ENCODE measurements at places on chromosomes 5 and 9. TPM values are rescaled to one million over a fixed set of nuclear protein-coding genes. Genes with fewer than 3 reads are reported as not detected.
A peak's percentile ranks its signal among the peaks of the same experiment; 100 is the strongest.

Gene MARVELD2
- total RNA-seq: 1.7 TPM

Gene TEX48
- total RNA-seq: not detected

Gene SUSD1
- 2.5 TPM for total RNA-seq

Gene EIF4E1B
- not detected for total RNA-seq

Gene ANXA6
- 359 TPM for total RNA-seq

Gene DMRT2
- total RNA-seq: not detected

DNA sequence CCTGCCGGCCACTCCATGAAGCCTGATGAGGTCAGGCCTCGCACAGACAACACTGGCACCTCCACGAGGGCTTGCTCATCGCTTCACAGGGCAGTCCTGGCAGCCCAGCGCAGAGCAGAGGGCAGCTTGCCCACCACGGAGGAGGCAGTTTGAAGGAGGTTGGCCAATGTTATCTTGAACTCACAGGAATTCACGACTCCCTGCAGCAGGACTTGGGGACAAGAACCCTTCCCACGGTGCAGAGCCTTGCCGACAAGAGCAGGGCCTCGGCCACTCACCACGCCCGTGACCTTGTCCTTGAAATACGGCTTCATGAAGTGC is 5.0 kb downstream of the SNAPC4 start:
- no peak for DNase-seq
- H3K27ac ChIP-seq: no peak overlapping the region
- H3K4me3 ChIP-seq: no peak overlapping the region
- peaks cover 16% of the 10 kb centered on the region for H3K4me1 ChIP-seq
- H3K27me3 ChIP-seq: no peaks in the 10 kb centered on the region

DNA sequence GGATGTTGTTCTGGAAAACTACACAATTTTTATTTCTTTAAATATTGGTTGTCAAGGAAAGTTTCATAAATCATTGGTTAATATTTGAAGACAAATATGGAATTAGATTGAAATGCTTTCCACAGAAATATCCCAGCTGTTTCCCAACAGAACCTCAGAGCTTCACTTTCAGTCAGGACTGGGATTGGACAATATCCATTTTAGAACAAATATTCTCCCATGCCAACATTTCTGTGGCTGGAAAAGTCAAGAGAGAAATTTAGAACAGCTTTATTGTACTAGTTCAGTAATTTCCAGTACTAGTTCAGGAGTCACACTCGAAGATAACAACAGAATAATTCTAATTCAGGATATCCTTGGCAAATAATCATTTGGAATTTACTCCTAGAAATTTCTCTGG is 116.1 kb upstream of the TUT7 start:
- H3K4me3 ChIP-seq: no peak overlapping the region
- H3K27me3 ChIP-seq: peaks cover 10% of the 10 kb centered on the region
- no peaks in the 10 kb centered on the region for H3K4me1 ChIP-seq
- no peak for DNase-seq

GRCh38 chr5:133534566-133534965 is 77.8 kb downstream of the FSTL4 start:
- peaks cover 12% of the 10 kb centered on the region for H3K27me3 ChIP-seq
- no peak overlapping the region for H3K4me3 ChIP-seq
- no peaks in the 10 kb centered on the region for H3K4me1 ChIP-seq
- no peak overlapping the region for H3K27ac ChIP-seq
- DNase-seq: no peak

DNA sequence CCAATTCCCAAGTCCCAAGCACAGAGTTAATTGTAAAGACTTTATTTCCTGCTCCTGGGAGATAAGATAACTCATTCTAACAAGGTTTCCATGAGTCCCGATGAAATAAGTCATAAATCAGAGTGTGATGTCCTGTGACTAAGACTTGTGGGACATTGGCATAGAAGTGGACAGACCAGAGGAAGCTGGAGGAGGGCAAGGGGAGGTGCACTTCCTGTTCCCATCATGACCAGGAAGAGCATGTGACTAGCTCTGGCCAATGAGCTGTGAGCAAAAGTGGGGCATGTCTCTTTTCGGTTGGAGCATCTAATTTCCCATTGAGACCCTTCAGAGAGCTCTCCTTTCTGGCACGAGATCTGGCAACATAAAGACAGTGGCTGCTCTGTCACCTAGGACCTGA is 100.4 kb downstream of the ZNF354C start:
- H3K4me3 ChIP-seq: no peak overlapping the region
- no peak overlapping the region for H3K27ac ChIP-seq
- H3K27me3 ChIP-seq: no peaks in the 10 kb centered on the region
- H3K36me3 ChIP-seq: no peaks in the 10 kb centered on the region
- no peak for DNase-seq
- H3K4me1 ChIP-seq: no peaks in the 10 kb centered on the region

- H3K36me3 ChIP-seq: peaks cover 68% of the 10 kb centered on the region
- no peak overlapping the region for H3K27ac ChIP-seq
- H3K4me3 ChIP-seq: no peak overlapping the region
- no peaks in the 10 kb centered on the region for H3K4me1 ChIP-seq
Observed at GRCh38 chr9:97293207-97293721, 14.2 kb upstream of the CCDC180 start.

DNA sequence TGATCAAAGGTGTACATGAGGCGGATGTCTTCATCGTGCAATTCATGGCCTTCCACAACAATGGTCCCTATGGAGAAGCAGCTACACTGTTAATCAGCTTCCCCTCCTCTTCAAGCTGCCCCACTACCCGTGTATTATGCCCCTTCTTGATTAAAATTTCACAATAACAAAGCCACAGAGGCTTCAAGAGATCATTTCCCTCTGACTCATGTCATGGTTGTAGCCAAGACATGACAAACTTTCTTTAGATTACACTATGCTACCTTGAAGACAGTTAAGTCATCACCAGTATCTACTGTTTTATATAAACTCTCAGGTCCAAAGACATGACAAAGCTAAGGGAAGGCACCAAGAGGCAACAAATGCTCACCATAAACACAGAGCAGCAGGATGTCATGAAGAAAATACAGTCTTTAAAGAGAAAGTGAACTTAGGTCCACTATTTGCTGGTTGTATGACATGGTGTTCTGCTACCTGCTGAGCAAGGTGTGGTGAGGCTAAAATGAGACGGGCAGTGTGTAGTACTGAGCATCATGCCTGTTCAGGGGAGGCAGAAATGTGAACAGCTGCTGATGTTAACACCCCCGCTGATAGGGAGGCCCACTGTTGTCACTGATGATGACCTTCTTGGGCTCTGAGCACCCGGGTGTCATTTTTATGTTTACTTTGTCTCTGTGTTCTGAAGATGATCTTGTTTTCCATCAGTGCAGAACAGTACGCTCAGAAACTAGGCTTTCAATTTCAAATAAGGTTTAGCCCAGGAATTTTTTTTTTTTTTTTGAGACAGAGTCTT is 48.3 kb downstream of the IARS1 start:
- no peak overlapping the region for H3K27ac ChIP-seq
- H3K4me1 ChIP-seq: no peaks in the 10 kb centered on the region
- H3K36me3 ChIP-seq: peaks cover 57% of the 10 kb centered on the region
- no peak for DNase-seq
- H3K27me3 ChIP-seq: no peaks in the 10 kb centered on the region
- H3K4me3 ChIP-seq: no peak overlapping the region

DNA sequence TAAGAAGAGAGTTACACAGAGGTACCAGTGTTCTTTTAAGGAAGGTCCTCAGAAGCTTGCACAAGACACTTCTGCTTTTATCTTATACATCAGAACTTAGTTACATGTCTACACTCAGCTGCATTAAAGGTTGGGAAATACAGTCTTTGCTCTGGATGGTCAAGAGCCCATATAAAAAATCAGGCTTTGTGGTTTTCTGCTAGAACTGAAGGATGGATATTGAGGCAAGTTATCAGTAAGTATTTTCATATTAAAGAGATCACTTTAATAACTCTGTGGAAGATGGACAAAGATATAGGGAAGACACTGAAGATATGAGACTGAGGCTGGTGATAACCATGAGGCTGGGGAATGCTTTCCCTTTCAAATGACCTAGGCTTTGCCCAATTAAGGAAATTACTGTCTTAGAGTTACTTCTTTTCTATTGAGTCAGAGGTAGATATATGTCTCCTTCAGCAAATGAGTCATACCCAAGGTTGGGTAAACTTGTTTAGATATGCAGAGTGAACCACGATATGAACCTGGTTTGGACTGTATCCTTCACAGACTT is 87.0 kb upstream of the TNC start:
- H3K4me1 ChIP-seq: no peaks in the 10 kb centered on the region
- H3K4me3 ChIP-seq: no peak overlapping the region
- DNase-seq: no peak
- no peaks in the 10 kb centered on the region for H3K36me3 ChIP-seq

DNA sequence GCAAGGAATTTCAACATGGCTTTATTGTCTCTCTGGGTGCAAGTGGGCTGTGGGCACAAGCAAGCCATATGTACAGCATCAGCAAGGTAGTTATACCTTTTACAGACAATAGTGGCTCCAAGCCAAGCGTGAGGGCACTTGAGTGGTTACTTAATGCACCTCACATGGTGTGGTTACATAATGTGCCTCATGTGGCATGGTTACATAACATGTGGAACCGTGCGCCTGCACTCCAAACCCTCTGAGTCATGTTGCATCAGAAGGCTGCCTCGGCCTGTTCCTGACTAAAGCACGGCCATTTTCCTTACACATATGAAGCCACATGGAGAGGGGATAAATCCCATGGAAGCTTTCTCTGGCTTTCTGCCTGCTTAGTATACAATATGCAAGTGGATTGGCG is 150.9 kb downstream of the OSTF1 start:
- no peaks in the 10 kb centered on the region for H3K27me3 ChIP-seq
- H3K4me1 ChIP-seq: no peaks in the 10 kb centered on the region

- peaks cover 14% of the 10 kb centered on the region for H3K27me3 ChIP-seq
- DNase-seq: no peak
- H3K27ac ChIP-seq: no peak overlapping the region
- no peaks in the 10 kb centered on the region for H3K36me3 ChIP-seq
Observed at GRCh38 chr5:17289681-17290539, 72.5 kb downstream of the BASP1 start.

DNA sequence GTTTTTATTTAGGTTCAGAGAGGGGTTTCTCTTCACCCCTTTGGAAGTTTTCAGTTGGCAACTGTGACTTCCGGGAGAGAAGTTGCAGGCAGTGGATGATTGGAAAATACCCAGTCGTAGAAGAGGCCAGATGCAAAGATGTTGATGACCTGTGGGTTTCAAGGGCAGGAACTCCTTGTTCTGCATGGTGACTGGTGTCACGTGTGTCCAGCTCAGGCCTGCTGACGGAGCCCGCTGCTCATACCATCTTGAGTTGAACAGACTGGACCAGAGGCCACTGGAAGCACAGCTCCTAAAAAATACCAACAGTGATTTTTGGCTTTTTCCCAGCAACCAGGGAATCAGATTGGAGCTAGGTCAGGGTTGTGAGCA is 243.9 kb upstream of the KLF4 start:
- no peak overlapping the region for H3K27ac ChIP-seq
- no peaks in the 10 kb centered on the region for H3K36me3 ChIP-seq
- peaks cover 4% of the 10 kb centered on the region for H3K4me1 ChIP-seq
- H3K27me3 ChIP-seq: no peaks in the 10 kb centered on the region

DNA sequence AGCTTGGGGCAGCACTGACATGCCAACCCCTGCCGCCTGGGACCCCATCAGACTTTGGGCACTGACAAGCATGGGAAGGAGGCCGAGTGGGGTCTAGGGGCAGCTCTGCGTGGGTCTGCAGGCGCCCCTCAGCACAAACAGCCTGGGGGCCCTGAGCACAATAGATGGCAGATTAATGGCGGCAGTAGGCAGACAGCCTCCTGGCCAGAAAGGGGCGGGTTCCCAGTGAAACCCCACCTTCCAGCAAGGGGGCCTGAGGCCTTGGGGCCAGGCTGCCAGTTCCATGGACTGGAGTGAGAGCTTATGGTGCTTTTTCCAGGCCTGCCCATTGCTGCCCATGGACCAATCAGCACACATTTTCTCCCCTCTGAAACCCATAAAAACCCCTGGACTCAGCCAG is 2031.2 kb downstream of the EFNA5 start:
- H3K27me3 ChIP-seq: no peaks in the 10 kb centered on the region
- H3K36me3 ChIP-seq: no peaks in the 10 kb centered on the region
- H3K27ac ChIP-seq: no peak overlapping the region
- DNase-seq: no peak
- H3K4me3 ChIP-seq: no peak overlapping the region
- H3K4me1 ChIP-seq: no peaks in the 10 kb centered on the region

DNA sequence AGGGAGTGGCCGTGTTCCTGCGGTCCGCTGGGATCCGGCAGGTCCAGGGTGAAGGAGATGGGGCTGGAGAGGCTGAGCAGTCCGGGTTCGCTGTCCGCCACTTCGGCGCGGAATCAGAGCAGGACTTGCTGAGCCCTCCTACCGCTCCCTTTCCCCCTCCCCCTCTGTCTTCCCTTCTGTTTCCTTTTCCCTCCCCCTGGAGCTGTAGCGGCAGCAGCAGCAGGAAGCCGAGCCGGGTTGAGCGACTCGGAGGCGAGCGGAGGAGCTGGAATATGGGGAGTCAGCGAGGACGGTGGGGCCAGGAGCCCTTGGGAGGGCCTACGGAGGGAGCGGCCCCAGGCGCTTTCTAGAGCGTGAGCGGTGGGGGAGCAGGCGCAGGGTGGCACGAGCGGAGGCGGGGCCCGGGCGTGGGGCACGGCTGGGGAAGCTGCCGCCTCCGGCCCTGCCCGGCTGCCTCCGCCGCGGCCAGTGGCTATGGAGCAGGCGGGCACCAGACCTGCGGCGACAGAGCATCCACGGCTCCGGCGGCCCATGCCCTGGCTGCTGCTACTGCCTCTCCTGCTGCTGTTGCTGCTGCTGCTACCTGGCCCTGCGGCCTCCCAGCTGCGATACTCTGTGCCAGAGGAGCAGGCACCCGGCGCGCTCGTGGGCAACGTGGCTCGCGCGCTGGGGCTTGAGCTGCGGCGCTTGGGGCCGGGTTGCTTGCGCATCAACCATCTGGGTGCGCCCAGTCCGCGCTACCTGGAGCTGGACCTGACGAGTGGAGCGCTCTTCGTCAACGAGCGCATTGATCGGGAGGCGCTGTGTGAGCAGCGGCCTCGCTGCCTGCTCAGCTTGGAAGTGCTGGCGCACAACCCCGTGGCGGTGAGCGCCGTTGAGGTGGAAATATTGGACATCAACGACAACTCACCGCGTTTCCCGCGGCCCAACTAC is at the start of gene PCDHAC2:
Gene PCDHAC2, plus strand, starts transcription at position 184 of the 933 bp plus-strand sequence. Its CDS starts 291 bp downstream, at position 475.
- H3K4me1 ChIP-seq: peaks cover 6% of the 10 kb centered on the region
- no peaks in the 10 kb centered on the region for H3K36me3 ChIP-seq
- no peak for DNase-seq
- peak within 1 kb of the TSS; percentile 56 for H3K4me3 ChIP-seq

DNA sequence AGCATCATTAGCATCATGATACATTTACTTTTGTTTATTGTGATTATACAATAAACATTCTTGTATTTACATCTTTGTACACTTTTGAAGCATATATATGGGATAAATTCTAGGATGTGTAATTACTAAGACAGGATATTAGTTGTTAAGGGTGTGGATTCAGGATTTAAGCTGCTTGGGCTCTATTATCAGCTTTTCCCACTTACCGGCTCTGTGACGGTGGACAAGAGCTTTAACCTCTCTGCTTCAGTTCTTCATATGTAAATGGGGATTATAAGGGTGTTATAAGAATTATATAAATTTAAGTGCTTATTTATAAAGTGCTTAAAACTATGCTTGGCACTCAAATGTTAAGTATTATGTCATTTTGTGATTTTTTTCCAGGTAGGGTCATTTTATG is 131.1 kb downstream of the FER start:
- no peak for DNase-seq
- peaks cover 7% of the 10 kb centered on the region for H3K36me3 ChIP-seq
- no peaks in the 10 kb centered on the region for H3K4me1 ChIP-seq
- H3K27me3 ChIP-seq: no peaks in the 10 kb centered on the region

Data from naive thymus-derived CD8-positive, alpha-beta T cell (primary cell).